ENCODE measurements at places on chromosomes 13 and 19. TPM values are rescaled to one million over a fixed set of nuclear protein-coding genes. Genes with fewer than 3 reads are reported as not detected.

DNA sequence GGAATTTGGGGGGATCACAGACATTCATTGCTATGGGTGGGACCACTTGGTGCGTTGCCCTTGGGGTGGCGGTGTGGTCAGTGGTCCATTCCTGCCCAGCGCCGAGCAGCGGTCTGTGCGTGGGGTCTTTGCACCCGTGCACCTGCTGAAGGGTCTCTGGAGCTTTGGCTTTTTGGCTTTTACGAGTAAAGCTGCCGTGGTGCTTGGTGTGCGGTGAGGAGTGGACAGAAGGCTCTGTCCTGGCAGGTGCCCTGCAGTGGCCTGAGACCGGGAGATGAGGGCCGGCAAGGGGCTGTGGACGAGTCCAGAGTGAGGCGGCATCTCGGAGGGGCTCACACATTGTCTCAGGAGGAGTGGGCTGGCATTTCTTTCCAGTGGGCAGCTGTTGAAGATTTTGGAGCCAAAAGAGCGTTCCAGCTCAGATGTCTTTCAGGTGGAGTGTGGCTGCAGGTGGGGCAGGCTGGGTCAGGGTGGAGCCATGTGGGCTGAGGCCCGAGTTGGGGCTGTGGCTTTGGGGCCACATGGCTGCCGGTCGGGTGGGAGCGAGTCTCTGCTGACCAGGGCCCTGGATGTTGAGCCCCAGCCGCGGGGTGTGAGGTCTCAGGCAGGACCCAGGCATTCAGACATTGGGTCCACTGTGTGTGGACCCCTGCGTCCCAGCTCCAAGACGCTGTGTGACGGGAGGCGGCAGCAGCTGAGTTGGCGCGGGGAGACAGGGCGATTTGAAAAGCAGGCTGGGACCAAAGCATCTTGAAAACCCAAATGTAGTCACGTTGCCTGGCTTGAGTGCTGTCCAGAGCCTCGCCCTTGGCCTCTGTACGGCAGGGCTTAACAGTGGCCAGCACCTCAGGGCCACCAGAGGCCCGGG is 11.7 kb downstream of the GNA11 start:
- no peaks in the 10 kb centered on the region for H3K27me3 ChIP-seq
- no peak for DNase-seq
- H3K36me3 ChIP-seq: peaks cover 3% of the 10 kb centered on the region
- H3K27ac ChIP-seq: no peak overlapping the region

DNA sequence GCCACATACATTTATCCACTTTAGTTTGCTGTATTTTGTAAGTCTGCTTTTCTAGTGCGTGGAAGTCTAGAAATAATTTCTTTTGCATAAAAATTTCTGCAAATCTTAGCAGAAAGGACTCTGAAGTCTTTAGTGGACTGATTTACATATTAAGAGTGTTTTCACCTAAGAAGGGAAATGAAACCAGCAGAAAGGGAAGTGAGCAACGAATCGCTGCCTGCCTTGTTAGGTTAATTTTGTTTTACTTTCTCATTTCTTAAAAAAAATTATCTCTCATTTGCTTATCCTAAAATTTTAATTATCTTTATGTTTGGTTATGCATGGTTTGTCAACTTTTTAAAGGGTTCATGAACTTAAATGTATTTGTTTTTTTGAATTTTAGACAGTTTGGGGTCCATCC is 767 bp upstream of the GPR18 start:
- H3K4me3 ChIP-seq: no peak overlapping the region
- peaks cover 14% of the 10 kb centered on the region for H3K36me3 ChIP-seq
- H3K27ac ChIP-seq: no peak overlapping the region
- no peaks in the 10 kb centered on the region for H3K27me3 ChIP-seq
- DNase-seq: no peak
- peaks cover 3% of the 10 kb centered on the region for H3K4me1 ChIP-seq

Gene OR7E24
- not detected for total RNA-seq

Gene ZNF541
- not detected for total RNA-seq

All from osteocyte (in vitro differentiated cells).